ENCODE measurements at places on chromosomes 3 and 15.

DNA sequence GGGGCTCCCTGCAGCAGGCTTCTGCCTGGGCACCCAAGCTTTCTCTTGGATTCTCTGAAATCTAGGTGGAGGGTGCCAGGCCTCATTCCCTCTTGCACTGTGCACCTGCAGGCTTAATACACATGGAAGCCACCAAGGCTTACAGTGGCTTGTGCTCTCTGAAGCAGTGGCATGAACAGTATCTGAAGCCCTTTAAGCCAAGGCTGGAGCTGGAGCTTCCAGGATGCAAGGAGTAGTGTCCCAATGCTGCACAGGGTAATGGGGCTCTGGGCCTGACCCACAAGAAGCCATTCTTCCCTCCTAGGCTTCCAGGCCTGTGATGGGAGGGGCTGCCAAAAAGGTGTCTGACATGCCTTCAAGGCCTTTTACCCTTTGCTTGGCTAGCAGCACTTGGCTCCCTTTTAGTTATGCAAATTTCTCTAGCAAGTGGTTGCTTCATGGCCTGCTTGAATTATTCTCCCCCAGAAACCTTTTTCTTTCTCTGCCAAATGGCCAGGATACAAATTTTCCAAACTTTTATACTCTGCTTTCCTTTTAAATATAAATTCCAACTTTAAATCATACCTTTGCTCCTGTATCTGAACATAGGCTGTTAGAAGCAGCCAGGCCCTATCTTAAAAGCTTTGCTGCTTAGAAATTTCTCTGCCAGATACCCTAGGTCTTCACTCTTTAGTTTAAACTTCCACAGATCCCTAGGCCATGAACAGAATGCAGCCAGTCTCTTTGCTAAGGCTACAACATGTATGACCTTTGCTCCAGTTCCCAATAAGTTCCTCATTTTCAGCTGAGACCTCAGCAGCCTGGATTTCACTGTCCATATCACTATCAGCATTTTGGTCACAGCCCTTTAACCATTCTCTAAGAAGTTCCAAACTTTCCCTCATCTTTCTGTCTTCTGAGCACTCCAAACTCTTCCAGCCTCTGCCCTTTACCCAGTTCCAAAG, 201.1 kb upstream of the LRRFIP2 start:
- no peak for DNase-seq

GRCh38 chr3:157500232-157500631, 3.0 kb downstream of the VEPH1 start:
- no peak for DNase-seq

DNA sequence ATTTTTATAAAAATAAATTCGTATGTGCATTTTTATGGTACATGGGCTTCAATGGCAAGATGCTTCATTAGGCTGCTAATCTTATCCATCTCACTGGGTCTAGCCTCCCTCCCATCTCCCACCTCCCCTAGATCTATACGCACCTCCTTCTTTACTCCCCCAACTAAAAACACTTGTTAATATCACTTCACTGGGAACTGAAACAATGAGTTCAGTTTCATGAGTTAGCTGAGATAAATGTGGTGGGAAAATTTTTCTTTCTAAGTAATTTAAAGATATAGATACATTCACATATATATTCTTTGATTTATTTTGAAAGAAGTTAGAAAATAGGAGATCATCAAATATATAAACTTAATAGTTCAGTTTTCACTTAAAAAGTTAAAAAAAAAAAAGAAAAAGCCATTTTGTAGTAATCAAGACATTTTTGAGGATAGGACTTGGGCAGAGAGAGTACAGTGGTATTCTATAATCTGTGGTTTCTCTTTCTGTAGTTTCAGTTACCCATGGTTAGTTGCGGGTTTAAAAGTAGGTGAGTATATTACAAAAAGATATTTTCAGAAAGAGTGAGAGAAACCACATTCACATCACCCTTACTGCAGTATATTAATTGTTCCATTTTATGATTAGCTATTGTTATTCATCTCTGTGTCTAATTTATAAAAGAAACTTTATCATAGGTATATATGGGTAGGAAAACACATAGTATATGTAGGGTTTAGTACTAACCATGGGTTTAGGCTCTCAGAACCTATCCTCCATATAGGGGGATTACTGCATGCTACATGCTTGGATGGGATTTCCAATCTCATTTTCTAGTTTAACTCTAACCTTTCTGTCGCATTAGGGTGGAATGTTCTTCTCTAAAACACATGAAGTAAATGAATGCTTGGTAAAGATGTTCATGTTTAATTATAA, 316.0 kb upstream of the CBLB start:
- no peak for DNase-seq

- DNase-seq, result no peak
These were observed 188.9 kb downstream of the TLE3 start for GRCh38 chr15:69908590-69909420.

DNA sequence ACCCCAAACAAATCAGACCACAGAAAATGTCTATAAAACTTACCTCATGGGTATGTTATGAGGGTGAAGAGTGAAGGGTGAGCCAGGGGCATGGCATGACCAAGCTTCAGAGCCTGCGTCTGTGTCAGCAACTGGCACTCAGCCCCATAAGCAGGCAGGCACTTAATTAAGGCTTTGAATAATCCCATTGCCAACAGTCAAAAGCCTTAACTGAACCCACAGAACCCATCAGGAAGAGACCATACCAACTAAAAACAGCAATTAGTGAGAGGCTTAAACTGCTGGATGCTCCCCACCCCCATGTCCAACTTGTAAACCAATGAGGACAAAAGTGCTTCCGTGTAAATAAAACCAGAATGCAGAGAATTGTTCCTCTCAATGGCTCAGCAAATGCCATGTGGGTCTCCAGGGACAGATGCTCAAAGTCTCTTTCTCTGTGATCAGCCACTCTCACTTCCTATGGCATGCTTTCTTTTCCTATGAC, 126.0 kb downstream of the MYLK start:
- no peak for DNase-seq

GRCh38 chr3:186923241-186923640, 7.1 kb upstream of the ST6GAL1 start:
- no peak for DNase-seq

- no peak for DNase-seq
These were observed 42.6 kb downstream of the TNK2 start for GRCh38 chr3:195865752-195866151.

DNA sequence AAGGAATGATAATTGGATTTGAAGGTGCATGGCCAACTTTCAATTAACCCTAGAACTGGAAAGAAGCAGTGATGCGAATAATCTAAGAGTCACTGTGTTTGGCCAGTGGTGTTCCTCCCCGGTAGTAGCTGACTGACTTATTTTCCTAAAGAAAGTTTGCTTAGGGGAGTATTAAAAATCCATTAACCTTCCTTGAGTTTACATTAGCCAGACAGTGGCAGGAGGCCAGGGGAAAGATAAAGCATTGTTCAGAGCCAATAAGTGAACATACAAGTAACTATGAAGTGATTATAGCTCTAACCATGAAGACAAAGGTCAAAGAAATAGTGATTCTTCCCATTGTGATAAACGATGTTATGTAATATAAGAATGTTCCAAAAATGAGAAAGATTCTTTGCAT, 8.9 kb upstream of the TMEM202 start:
- no peak for DNase-seq

GRCh38 chr3:140370686-140371085, 307.2 kb upstream of the TRIM42 start:
- DNase-seq, result no peak

- DNase-seq, result no peak
These were observed 97.1 kb upstream of the SPATA16 start for GRCh38 chr3:173238091-173238490.

DNA sequence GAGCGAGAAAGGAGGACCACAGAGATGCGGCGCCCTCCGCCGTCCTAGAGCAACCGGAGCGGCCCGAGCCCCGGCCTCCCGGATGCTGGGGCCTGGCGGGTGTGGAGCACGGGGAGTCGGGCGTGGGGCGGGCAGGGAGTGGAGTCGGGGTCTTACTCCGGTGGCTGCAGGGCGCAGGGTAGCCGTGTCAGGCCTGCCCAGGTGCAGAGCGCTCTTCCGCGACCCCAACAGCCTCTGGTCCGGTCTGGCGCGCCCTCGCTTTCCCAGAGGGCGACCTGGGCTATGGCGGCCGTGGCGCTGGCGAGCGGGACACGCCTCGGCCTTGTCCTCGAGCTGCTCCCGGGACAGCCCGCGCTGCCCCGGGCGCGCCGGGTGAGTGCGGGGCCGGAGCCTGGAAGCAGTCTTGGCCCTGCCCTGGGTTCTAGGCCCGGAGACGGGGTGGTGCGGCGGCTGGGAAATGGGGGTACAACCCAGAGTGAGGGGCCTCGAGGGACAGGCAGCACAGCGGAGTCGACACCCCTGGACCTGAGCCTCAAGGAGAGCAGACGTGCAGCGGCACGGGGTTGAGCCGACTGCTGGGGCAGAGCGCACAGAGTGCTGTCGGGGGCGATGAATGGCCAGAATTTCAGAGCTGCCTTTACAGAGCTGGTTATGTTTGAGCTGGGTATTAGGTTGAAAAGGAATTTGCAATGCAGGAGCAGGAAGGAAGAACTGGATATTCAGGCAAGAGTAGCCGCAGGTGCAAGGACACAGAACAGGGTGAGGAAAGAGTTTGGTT, at the start of gene ZNF662:
TSS of gene ZNF662 (plus strand) at position 73 of the 778 bp plus-strand sequence. CDS start 1,973 bp downstream, outside the sequence.
- peak; percentile 15 for DNase-seq

DNA sequence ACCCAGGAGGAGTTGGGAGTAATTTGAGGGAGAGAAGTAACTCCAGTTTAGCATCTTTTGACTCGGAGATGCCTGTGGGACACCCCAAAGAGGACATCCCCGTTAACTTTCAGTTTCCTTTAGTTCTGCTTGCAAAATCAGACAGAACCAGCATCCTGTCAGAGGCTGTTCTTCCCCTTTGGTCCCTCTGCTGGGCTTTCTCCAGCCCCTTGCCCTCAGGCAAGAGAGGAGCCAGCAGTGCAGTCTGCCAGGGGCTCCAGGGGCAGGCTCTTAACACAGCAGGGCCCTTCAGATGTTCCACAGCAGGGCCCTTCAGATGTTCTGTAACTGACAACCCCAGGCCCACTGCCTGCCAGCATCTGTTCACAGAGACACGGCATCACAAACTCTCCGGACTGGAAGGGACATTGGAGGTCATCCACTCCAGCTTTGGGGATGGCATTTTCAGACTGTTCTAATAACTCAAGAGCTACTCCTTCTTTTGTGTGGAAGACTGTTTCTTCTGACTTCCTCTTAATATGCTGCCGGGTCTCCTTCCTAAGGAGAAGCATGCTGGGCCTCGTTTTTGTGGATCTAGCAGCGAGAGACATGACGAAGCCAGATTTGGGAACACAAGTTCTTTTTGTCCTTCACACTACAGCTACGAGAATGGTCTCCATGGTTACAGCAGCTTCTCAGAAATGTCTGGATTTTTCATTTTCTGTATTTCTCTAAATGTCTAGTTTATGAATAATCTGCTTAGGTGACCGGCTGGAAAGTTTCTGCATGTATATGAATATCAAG, 51.9 kb downstream of the KY start:
- no peak for DNase-seq

DNA sequence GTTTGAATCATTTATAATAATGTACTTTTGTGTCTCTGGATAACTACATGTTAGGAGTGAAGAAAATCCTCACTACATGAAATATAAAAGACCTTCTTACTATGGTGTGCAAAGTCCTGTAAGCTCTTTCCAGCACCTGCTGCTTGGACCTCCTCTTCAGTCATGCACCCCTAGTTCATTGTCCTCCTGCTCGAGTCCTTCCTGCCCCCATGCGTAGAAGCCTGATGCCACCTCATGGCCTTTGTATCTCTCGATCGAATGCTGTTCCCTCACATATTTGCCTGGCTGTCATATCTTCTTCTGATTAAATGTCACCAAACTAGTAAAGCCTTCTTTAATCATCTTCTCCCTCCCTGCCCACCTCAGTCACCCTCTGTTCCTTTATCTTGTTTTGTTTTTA, 49.9 kb upstream of the SUCLG2 start:
- no peak for DNase-seq
